Common myeloid progenitor, CD34-positive (primary cell): ENCODE measurements at places on chromosomes 6 and 20.
A peak's percentile ranks its signal among the peaks of the same experiment; 100 is the strongest.

DNA sequence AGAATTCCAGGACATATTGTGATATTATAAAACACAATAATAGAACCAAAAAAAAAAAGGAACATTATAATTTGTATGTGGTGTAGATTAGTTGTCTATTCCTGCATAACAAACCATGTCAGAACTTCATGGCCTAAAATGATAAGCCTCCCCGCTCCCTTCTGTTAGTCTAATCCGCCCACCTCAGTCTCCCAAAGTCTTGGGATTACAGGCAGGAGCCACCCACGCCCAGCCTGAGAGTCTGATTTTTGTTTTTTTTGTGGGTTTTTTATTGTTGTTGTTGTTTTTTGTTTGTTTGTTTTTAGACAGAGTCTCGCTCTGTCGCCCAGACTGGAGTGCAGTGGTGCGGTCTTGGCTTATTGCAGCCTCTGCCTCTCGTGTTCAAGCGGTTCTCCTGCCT lies 61.1 kb upstream of the C20orf144 start:
- no peak for DNase-seq

GRCh38 chr20:41507851-41508250 lies 110.3 kb downstream of the CHD6 start:
- DNase-seq = no peak

DNA sequence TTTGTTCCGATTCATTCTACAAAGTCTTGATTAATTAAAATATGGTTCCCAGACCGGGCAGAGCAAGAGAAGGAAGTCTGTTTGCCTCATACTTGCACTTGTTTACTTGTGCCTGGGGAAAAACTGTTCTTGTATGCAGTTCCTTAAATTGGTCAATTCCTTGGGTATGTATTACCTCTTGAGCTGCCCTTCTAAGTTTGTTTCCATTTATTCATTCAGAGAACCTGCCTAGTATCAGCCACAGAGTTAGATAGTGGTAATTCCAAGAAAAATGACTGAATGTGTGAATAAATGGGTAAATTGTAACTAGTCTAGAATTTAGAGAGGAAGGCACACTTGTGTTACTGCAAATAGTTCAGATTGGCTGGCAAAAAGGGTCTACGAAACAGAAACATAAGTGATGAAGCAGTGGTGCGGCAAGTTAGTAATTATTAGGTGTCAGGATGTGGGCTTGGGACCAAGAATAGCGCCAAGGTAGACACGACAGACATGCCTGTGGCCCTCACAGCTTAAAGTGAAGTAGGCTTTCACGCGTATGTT lies 525 bp upstream of the MAK start:
- peak; percentile 17 for DNase-seq

GRCh38 chr6:34243901-34244884 lies 4.6 kb downstream of the SMIM29 start:
- DNase-seq = peak; percentile 87

DNA sequence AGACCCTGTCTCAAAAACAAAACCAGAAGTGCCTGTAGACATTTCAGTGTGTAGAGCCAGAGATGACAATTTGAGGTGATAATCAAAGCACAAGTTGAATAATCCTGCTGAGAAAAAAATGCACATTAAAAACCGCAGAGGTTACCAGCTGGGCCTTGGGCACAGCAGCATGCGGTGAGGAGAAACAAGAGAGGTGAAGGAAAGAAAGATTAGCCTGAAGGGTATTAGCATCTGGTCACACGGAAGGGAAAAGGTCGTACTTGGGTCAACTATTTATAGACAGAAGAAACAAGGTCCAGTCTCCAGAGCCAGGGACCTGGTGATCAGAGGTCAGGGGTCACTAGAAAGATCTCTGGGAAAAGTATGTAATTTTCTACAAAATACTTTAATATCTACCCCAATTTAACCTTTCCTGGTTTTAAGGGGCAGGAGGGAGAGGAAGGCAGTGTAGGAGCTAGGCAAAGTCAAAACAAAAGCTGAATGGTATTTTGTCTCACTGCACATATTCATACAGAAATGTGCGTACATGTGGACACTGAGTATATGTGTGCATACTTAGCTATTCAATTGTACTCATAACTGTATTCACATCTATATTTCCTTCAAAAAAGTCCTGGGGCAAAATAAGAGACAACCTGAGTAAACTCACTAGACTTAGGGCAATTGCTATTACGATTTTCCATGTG lies 10.1 kb downstream of the MAP7 start:
- DNase-seq = no peak

GRCh38 chr6:90805619-90806155 lies 218.8 kb upstream of the MAP3K7 start:
- DNase-seq = no peak

DNA sequence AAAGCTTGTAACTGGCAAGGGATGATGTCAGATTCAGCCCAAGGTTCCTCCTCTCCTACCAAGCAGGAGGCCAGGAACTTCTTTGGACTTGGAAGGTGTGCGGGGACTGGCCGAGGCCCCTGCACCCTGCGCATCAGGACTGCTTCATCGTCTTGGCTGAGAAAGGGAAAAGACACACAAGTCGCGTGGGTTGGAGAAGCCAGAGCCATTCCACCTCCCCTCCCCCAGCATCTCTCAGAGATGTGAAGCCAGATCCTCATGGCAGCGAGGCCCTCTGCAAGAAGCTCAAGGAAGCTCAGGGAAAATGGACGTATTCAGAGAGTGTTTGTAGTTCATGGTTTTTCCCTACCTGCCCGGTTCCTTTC lies 14.4 kb downstream of the TNFAIP3 start:
- no peak for DNase-seq

- no peak for DNase-seq
Observed at GRCh38 chr20:9427430-9428291, 86.7 kb upstream of the LAMP5 start.

GRCh38 chr6:135811644-135812526 lies 39.6 kb upstream of the PDE7B start:
- DNase-seq = peak; percentile 46

GRCh38 chr20:62186887-62187866 lies 4.3 kb downstream of the MTG2 start:
- no peak for DNase-seq

GRCh38 chr6:146017672-146018071 lies 11.2 kb upstream of the GRM1 start:
- no peak for DNase-seq

DNA sequence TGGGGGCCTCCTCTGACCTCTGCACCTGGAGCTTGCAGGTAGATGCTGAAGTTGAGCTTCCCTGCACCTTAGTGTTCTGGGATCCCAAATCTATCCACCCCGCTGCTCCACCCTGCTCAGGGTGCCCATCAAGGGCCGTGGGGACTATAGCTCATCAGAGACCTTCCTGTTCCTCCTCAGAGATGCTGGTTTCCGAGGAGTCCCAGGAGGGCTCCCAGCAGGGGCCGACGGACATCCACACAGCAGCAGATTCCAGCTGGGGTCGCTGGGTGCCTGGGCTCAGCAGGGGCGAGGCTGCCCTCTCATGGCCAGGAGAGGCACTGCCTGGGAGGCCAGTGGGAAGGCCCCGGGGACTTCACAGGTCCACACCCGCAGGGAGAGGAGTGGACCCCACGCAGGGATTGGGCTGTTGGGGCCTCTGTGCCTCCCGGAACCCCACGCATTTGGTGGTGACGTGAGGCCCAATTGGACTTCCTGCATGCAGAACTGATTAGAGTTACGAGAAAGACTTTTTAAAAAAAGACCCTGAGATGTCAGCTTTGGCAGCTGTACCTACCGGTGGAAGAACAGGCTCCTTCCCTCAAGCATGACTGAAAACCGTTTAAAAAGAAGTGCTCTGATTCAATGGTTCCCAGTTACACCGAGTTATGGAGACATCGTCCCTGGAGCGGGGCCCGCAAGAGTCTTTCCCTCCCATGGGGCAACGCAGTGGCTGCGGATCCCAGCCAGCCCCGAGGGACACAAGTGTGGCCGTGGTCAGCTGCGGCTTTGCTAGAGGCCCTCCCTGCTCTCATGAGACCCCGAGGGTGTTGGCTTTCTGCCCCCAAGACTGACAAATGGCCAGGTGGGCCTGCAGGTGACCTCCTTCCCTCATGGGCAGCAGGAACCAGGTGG lies 25.3 kb upstream of the SLCO4A1 start:
- DNase-seq = peak; percentile 78

- no peak for DNase-seq
Observed at GRCh38 chr6:40536442-40536841, 50.7 kb downstream of the LRFN2 start.

- DNase-seq = no peak
Observed at GRCh38 chr20:31747640-31748039, 8.6 kb downstream of the TPX2 start.

DNA sequence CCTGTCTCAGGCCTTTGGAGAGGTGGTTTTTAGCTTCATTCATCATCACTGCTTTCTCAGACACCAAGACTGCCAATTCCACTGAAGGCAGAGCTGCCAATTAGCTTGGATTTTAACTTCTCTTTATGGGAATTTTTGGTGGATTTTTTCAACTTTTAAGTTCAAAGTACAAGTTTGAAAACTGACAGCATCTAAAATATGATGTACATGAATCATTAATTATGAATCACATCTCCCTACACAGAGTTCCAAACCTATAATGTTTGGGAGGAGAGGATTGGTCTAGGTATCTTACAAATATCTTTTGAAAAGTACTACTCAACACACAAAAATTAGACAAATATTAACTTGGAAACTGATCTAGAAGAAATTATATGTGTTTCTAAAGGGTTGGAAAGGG lies 25.5 kb downstream of the CNKSR3 start:
- DNase-seq = no peak

DNA sequence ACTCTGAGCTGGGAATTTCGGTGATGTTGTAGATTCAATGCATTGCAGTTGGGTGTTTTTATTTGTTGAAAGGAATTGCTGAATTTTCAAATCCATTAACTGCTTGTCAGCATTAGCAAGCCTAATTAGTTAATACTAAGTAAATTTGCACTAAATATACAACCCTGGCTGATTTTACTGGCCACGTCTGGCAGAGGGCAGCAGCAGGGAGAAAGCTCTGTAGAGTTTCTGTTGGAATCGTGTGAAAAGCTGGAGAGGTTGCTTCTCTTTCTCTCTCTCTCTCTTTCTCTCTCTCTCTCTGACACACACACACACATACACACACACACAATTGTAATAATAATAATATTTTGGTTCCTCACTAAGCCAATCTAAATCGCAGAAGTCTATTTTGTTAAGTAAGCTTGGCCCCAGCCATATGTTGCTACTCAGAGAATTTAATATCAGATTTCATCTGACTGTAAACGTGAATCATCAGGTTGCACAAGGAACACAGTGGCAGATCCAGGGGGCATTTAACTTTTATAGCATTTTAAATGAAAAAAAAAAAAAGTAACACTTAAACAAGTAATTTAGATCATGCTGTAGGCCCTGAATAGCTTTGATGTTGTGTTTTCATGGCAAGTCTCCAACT lies 289.5 kb downstream of the ESR1 start:
- no peak for DNase-seq

- no peak for DNase-seq
Observed at GRCh38 chr6:169051371-169051770, 202.3 kb downstream of the THBS2 start.

GRCh38 chr6:156686995-156687788 lies 90.0 kb upstream of the ARID1B start:
- peak; percentile 82 for DNase-seq

DNA sequence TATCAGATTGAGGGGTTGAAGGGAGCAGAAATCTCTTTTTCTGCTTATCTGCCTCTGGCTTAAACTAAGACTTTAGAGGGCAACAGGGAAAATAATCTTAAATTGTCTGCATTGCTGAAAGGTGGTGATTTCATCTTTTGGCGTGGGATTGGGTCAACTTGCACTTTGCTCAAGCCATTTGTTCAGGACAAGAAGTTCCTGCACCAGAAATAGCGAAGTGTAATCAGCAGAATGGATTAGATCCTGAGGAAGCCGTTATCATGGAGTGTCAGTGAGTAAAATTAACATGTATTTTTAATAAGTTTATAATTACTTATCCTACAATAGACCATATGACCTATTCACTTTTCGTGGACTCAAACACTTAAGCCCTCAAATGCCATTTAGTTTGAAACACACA lies 249.3 kb downstream of the CD83 start:
- no peak for DNase-seq

DNA sequence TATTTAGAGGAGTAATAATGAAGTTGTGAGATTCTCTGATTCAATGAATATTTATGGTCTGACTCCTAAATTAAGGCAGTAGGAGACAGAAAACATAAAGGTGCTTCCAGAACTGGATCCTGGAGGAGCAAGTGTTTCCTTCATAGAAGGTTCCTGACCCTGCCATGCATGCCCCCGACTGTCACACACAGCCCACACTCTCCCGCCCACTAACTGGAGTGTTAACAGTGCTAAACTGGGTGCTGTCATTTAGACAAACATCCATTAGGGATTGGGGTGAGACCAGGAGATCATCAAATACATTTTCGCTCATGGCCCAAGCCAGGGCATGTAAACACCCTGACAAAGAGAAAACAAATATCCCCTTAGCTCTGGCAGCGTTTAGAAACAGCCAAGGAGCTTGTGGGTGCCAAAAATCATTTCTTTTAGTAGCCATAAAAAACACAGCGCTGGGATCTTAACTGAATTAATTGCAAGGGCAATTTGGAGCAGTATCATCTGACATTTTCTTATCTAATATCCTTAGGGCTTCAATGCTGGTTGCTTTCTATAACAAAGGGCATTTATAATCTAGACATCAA lies 46.8 kb downstream of the INSM1 start:
- DNase-seq = no peak

- DNase-seq = peak; percentile 38
Observed at GRCh38 chr20:2914160-2914559, 40.9 kb downstream of the PTPRA start.

- no peak for DNase-seq
Observed at GRCh38 chr20:2485080-2485479, 14.5 kb upstream of the SNRPB start.

DNA sequence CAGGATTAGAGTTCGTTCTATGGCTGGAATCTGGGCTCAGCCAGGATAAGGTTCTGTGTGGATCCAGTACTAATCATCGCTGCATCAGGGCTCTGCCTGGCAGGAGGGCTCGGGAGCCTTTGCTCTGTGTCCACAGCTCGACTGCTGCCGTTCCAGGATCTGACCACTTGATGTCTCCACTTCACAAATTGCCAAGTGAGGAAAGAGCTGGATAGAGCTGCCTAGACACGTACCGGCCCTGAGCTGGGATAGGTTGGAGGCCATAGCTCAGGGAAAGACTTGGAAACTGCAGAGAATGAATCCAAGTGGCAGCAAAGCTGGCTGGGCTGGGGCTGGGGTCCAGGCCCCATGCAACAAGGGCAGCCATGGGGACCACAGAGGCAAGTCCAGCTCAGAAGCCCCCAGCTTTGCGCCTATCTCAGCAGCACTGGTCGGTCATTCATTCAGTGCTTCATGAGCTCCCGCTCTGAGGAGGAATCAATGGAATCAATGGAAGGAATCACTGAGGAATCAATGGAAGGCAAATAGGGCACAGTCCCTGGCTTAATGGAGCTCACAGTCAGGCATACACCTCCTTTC lies 38.0 kb upstream of the TOP1 start:
- peak; percentile 81 for DNase-seq
